Naive thymus-derived CD4-positive, alpha-beta T cell (primary cell): ENCODE measurements at places on chromosomes 4 and X. TPM values are rescaled to one million over a fixed set of nuclear protein-coding genes. Genes with fewer than 3 reads are reported as not detected.

Gene XK
- total RNA-seq, result not detected

Gene MANBA
- total RNA-seq, result 56.4 TPM

Gene HSFX1
- total RNA-seq, result 0.47 TPM

DNA sequence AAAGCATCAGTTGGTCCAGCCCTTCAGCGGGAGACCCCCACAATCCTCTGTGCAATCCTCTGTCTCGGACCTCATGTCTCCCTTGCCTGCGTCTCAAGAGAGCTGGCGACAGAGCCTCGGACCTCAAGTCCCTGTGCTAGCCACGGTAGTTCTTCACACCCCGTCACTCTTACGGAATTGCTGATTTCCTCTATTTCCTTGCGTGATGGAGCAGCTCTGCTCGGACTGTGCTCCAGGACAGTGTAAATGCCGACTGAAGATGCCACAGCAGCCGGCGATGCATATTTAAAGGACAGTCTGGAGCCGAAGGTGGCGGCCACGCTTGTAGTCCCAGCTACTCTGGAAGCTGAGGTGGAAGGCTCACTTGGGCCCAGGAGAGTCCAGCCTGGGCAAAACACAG is 1.9 kb downstream of the GRK4 start:
- no peak for DNase-seq

DNA sequence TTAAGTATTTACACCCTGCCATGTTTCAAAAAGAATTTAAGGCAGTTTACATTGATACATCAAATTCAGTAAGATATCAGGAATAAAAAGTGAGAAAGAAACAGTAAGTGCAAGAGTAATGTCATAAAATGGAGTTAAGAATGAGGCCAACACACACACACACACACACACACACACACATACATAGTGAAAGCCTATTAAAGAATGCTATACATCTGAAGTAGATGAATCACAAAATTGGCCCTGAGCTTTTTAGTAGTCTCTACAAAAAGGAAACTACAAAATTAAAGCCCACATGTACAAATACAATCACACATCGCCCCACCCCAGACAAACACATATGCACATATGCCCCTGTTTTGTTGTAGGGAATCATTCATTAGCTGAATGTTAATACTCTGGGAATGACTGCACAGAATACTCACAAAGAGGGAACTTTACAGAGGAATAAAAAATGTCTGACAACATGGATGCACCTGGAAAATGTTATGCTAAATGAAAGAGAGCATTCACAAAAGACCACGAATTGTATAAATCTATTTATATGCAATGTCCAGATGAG is 428.8 kb downstream of the IL15 start:
- DNase-seq, result no peak

DNA sequence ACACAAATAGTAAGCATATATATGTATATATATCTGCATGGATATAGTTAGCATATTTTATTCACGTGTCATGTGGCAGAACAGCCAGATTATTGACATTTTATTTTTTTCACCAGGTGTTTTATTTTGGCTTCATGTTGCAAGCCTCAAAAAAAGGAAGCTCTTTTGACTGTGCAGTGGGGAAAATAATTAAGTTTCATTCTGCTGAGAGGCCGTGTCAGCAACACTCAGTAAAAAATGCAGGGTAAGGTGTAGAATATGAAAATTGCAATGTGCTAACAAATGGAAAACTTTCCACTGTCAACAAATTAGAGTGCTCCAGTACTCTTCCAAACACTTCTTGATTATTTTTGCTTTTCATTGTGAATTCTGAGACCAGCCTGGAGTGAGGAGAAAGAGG is 511.5 kb downstream of the GLUD2 start:
- no peak for DNase-seq

DNA sequence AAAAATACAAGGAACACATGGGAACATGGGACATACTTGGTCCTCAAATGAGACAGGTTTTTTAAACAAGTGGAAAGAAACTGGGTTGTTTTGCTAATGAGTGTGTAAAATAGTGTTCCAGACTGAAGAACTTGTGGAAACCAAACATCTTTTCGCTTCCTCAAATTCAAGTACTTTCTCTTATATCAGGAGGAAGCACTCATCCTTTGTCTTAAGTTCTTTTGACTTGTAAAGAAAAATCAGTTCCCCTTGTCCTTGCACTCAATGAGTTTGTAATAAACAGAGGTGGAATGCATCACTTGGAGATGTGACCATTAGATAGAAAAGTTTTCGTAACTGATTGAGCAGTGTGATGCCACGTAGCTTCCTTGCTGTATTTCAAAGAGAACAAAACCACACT is 101.1 kb downstream of the PHOX2B start:
- no peak for DNase-seq

GRCh38 chrX:33078273-33078672 is 133.1 kb downstream of the DMD start:
- DNase-seq, result no peak

- peak; percentile 79 for DNase-seq
Observed at GRCh38 chr4:176320340-176320975, 692 bp downstream of the SPCS3 start.
